ENCODE measurements at places on chromosomes 2 and 18.

DNA sequence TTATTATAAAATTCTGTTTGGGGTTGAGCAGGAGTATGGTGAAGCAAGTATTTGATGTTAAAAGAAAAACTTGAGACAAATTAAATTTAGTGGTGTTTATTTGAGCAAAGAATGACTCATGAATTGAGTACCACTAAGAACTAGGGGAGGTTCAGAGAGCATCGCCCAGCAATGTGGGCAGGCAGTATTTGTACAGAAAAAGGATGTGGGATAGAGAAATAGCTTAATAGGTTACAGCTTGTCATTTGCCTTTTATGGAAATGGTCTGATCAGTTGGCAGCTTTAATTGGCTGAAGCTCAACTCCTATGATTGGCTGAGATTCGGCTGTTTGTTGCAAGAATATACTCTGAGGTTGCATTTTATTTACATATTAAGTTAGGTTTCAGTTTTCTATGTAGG lies 68.2 kb downstream of the LRATD1 start:
- no peak for DNase-seq

GRCh38 chr2:119696494-119697030 lies 17.6 kb downstream of the TMEM177 start:
- no peak for DNase-seq

GRCh38 chr2:68643011-68643873 lies at the start of gene PROKR1:
PROKR1 (plus strand) TSS chr2:68643579; CDS start chr2:68645822, 2,243 bp downstream.
- DNase-seq = peak; percentile 74

- peak; percentile 55 for DNase-seq
Observed at GRCh38 chr18:36572135-36572856, 256.5 kb downstream of the TPGS2 start.

- no peak for DNase-seq
Observed at GRCh38 chr2:186515376-186515775, 29.3 kb downstream of the ZC3H15 start.

DNA sequence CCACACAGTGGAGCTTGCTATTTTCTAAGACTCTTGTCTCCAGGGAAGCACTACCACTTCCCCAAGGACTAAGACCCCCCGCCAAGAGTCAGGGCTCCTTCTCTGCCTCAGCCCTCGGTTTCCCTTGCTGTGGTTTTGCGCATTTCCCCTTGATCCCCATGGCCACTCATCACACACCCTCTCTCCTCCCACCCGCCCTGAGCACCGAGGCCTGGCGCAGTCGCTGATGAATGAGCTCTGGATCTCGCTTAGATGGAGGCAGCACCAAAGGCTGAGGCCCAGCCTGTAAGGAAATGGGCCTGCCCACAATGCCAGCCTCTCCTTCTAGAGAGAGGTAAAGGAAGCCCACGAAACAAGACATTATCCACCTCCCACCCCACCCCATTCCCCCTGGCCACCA lies 96.9 kb downstream of the TNS1 start:
- no peak for DNase-seq

DNA sequence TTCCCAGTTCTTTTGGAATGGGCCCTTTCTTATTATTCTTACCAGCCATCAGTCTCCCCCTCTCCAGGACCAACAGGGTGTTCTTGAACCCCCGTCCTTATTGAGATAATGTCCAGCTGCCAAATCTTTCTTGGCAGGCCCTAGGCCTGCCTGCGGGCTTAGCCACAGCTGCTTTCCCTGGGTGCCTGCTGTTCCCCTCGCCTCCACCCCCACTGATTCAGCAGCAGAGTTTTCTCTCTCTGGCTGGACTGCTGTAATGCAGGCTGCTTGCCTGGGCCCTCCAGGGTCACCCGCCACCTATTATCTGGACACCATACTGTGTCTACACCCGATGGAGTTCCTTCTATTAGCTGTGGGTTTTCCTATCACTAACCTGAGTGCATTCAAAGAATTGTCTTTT lies 395.4 kb upstream of the ATP5MC3 start:
- no peak for DNase-seq
